ENCODE measurements at places on chromosomes 12 and 14.
A peak's percentile ranks its signal among the peaks of the same experiment; 100 is the strongest.

GRCh38 chr14:54462048-54462447 is 20.9 kb upstream of the CNIH1 start:
- no peak for DNase-seq

- peak; percentile 21 for DNase-seq
Measured at GRCh38 chr12:89370850-89371249, 18.5 kb upstream of the DUSP6 start.

GRCh38 chr12:121668750-121669520 is 519 bp downstream of the MORN3 start:
- DNase-seq: no peak

DNA sequence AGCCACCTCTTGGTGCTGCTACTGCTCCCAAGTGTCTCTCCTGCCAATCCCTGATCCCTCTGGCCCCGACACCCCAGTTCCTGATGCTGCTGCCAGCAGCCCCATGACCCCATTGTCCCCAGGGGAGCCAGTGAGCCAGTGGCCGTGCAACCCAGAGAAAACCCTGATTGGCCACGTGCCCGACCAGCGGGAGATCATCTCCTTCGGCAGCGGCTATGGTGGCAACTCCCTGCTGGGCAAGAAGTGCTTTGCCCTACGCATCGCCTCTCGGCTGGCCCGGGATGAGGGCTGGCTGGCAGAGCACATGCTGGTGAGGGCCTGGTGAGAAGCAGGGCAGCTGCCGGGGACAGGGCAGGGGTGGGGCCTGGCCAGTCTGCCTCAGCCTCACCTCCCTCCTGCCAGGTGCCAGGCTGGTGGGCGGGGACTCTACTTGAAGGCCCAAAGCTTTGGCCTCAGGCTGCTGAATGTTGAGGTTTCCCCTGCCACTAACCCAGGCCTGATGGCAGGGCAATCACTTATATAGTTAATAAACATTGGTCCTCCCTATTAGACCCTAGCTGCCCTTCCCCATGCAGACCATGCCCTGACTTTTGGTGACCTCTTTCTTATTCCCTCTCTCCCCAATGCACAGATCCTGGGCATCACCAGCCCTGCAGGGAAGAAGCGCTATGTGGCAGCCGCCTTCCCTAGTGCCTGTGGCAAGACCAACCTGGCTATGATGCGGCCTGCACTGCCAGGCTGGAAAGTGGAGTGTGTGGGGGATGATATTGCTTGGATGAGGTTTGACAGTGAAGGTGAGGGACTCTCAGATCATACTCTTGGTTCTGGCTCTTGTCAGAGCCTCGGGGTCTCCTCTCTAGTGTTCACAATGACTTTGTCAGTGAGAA is 5.1 kb downstream of the PCK2 start:
- DNase-seq: no peak

DNA sequence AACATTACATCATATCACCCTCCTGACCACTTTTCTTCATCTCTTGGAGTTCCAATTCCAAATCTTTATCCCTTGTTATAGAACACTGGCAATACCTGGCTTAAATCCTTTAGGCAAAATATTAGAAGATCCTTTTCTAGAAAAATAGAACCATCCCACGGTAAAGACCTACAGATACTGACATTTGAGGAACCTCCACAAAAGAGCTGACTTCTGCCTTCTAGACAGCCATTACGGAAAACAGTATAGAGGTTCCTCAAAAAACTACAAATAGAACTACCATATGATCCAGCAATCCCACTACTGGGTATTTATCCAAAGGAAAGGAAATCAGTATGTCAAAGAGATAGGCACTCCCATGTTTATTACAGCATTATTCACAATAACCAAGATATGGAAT is 241.7 kb upstream of the AMIGO2 start:
- no peak for DNase-seq

DNA sequence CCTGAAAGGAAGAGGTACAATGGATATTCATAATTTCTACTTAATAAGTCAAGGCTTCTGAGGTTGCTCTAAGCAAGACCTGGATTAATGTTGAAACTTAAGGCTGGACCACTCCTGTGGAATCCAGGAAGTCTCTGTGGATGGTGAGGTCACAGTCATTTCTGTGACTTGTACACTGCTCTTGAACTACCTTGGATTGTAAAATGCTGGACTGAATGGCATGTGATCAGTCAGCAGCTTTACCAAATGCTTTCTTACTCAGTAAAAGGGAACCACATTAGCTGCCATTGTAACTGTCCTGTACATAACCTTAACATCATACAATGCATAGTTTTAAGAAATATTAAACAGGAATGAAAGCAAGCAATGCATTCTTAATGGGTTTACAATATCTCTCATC is 182.9 kb downstream of the NOVA1 start:
- DNase-seq: no peak

GRCh38 chr14:100643426-100643825 is 56.2 kb upstream of the BEGAIN start:
- no peak for DNase-seq

DNA sequence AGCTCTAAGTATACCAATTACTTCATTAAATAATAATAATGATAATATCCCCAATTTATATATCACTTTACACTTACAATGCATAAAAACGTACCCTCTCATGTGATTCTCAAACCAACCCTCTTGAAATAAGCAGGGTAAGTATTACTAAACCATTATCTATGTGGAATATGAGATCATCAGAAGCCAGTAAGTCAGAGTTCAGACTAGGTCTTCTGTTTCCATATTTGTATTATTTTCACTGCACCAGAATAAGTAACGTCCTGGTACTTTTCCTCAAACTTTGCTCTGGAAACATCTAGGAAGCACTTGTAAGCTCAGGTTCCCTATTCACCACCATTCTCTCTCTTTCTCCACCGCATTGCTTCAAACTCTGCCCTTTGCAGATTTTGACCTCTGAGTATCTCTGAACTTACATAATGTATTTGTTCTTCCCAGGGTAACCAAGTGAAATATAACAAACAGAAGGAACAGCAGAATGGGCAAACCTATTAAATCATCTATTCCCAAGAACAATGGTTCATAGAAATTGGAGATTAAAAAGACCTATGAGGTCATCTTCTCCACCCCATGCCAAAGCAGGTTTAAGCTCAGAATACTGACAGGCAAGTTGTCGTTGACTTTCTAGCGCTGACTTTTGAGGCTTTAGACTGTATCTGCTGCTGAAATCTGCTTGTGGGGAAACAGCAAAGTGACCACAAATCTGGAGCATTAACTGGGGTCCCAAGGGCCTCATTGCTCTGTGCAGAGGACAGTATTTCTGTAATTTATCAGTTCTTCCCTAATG is 161.3 kb upstream of the FAR2 start:
- no peak for DNase-seq

GRCh38 chr14:80959496-80959895 is 4.1 kb downstream of the TSHR start:
- DNase-seq: no peak

GRCh38 chr14:65287264-65288131 is 125.0 kb upstream of the FUT8 start:
- DNase-seq: no peak

DNA sequence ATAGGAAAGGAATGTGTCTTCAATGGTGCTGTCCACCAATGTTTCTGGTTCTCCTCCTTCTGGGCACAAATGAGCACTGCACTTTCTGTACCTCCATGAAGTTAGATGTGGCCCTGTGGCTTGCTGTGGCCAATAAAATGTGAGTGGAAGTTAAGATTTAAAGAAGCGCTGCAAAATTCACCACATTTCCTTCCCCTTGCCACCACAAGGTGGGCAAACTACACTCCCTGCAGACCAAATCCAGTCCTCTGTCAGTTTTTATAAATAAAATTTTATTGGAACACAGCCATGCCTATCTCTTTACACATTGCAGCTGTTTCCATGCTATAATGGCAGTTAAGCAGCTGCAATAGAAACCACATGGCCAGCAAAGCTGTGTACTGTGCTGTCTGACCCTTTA is 141.4 kb upstream of the TMPO start:
- DNase-seq: no peak

DNA sequence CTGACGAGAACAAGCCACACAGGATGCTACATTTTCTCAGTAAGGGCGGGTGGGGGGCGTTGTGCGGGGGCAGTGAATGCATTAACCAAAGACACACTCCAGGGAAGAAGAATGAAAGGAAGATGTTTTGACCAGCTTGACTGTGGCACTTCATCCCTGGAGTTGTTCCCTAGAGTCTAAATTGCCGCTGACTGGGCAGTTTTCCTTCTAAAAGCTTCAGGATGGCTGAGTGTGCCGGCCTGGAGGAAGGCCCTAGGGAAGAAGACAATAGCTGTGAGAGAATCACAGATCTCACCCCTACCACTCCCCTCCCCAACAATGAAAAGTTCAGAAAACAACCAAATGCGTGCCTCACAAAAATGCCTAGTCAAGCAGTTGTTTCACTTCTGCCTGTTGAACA is 67.2 kb downstream of the NKX2-1 start:
- DNase-seq: no peak

DNA sequence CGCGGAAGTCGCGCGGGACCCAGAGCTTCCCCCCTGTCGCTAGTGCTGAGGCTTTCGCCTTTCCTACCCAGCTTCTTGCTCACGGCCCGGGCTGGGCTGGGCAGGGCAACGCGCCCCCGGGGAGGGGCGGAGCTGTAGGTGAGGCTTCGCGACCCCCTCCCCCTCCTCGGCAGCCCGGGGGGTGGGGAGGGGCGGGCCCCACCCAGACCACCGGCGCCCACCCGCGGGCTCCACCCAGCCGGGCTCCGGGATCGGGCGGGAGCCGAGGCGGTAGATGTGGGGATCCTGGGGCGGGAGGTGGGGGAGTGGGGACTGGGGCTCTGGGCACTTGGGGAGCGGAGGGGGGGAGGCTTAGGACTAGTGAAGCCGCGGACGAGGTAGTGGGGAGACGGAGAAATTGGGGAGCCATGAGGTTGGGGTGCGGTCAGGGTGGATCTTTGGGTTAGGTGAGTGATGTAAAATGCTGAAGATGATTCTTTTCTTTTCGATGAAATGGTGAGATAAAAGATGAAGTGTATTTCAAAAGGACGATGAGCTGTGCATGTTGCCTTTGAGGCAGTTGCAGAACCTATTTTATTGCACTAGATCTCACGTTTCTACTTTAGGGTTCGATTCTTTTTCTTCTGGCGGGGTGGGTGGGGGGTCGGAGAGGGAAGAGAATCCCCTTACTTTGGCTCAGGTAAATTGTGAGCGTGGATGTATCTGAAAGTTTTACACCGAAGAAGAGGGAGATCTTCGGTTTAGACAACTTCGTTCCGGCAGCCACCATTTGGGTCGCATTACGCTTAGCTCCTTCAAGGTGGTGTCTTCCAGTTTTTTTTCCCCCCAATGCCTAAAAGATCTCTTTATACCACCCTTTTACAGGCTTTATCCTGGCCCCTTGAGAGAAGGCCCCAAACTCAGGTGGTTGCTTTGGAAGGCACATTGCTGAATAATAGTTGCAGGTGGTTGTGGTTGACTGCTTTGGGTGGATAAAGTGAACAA is 619 bp downstream of the ERC1 start:
- DNase-seq: no peak

Measured in fibroblast of gingiva (primary cell).